ENCODE measurements at places on chromosomes 1 and 21. TPM values are rescaled to one million over a fixed set of nuclear protein-coding genes. Genes with fewer than 3 reads are reported as not detected.

Gene DMRTA2
- total RNA-seq: 0.14 TPM

Gene NUP210L
- total RNA-seq: under 0.01 TPM

Gene GUCA2A
- not detected for total RNA-seq

Gene ZBTB8A
- 5.2 TPM for total RNA-seq

Gene HSD3B2
- not detected for total RNA-seq

Gene FCAMR
- not detected for total RNA-seq

Gene TFF2
- total RNA-seq: not detected

Gene FCRL6
- total RNA-seq: not detected

Gene IQCC
- 1.1 TPM for total RNA-seq

Gene MOB3C
- 8.2 TPM for total RNA-seq

Gene SPRR2B
- not detected for total RNA-seq

Gene FCGR2B
- 0.14 TPM for total RNA-seq

Gene FAM177B
- not detected for total RNA-seq

Gene TFB2M
- total RNA-seq: 26.1 TPM

Gene GJA4
- total RNA-seq: not detected

Gene IL19
- total RNA-seq: 1.8 TPM

Gene HPDL
- 0.86 TPM for total RNA-seq

Gene RNF186
- total RNA-seq: not detected

Gene TEDDM1
- total RNA-seq: not detected

Gene VASH2
- not detected for total RNA-seq

Gene SRP9
- total RNA-seq: 118 TPM

Gene DMBX1
- not detected for total RNA-seq

Gene MAN1C1
- 0.14 TPM for total RNA-seq

Gene GBP5
- total RNA-seq: under 0.01 TPM

Gene UBE2U
- 0.29 TPM for total RNA-seq

Gene SMPDL3B
- total RNA-seq: not detected

Gene MAB21L3
- total RNA-seq: 0.66 TPM

Gene TMEM200B
- total RNA-seq: 14.2 TPM

Gene S100A8
- not detected for total RNA-seq

Gene COL6A1
- total RNA-seq: 1,721 TPM

Gene DDX20
- 11.8 TPM for total RNA-seq

Gene USP16
- 45.7 TPM for total RNA-seq

Gene SH3BGR
- total RNA-seq: 1.1 TPM

Gene KPRP
- not detected for total RNA-seq

Gene AK5
- 17.1 TPM for total RNA-seq

Gene DLGAP3
- total RNA-seq: not detected

Gene CDC42BPA
- total RNA-seq: 75.7 TPM

Gene KCNQ4
- total RNA-seq: not detected

Gene TCHH
- total RNA-seq: 0.14 TPM

Gene IGSF8
- 18.6 TPM for total RNA-seq

Gene RPE65
- total RNA-seq: not detected

Gene SPATA6
- 3.1 TPM for total RNA-seq

Gene AGMAT
- total RNA-seq: 2.3 TPM

Gene OR2L3
- total RNA-seq: not detected

Gene CFHR2
- not detected for total RNA-seq

Data from placental pericyte (primary cell).